ENCODE measurements at places on chromosomes 1 and 21.

DNA sequence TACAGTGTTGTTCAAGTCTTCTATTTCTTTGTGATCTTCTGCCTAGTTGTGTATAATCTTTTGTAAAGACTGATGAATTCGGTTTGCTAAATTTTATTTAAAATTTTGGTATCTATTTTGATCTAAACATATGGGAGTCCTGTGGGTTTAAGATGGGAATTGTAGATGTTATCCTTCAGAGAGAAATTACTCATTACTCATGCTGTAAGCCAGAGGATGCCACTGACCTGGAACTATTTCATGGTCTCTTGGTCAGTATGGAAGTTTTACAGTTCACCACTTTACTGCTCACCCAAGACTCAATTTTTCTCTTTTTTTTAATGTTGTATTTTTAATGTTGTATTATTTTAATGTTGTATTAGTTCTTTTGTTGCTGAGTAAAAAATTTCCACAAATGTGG lies 138.6 kb upstream of the B3GALT2 start:
- DNase-seq: no peak

- DNase-seq: no peak
These were observed 128.2 kb downstream of the CACHD1 start for GRCh38 chr1:64598100-64598571.

DNA sequence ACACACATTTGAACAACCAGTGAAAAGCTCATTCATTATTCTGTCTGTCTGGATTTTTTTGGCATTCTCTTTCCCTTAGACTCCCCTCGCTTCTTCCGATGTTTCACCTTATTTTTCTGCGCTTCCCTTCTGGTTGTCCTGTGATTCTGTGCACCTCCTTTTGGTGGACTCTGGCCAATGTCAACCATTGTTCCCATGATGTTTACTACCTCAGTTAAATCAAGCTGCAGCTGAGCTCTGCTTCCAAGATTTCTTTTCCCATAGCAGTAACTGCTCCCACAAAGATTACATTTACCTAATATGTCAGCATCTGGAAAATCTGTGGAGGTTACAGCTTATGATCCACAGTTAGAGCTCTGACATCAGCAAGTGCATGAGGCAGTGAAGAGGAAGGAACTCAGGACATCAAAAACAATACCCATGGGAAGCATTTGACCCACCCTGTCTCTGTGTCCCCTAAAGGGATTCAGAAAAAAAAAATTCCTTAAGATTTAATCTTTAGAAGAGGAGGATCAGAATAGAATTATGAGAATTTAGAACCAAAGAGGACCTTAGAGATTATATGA lies 69.9 kb upstream of the ADAMTS5 start:
- no peak for DNase-seq

GRCh38 chr1:219123036-219123435 lies 50.6 kb upstream of the LYPLAL1 start:
- no peak for DNase-seq

DNA sequence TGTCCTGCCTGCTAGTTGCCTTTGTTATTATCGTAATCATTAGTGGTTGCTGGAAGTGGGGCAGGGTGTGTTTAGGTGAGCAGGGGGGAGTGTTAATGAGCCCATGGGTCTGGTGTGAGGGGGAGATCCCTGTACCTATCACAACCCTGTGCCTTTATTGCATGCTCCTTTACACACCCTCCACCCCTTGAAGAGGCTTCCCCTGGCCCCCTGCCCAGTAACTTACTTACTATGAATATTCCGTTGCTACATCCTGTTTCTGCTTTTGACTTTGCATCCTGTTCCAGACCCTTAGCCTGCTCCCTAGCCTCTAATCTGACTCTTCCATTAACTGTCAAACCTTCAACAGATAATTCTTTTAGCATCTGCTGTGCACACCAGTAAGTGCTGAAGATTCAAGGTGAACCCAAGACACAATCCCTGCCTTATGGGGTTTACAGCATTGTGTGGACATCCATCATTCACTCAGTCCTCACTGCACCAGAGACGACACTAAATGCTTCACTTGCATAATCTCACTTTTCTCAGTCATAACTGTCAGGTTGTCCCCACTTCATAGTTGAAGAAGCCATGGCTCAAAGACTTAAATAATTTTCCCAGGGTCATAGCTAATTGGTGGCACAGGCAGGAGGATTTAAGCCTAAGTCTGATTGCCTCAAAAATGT lies 47.9 kb downstream of the CDC7 start:
- DNase-seq: peak; percentile 10

DNA sequence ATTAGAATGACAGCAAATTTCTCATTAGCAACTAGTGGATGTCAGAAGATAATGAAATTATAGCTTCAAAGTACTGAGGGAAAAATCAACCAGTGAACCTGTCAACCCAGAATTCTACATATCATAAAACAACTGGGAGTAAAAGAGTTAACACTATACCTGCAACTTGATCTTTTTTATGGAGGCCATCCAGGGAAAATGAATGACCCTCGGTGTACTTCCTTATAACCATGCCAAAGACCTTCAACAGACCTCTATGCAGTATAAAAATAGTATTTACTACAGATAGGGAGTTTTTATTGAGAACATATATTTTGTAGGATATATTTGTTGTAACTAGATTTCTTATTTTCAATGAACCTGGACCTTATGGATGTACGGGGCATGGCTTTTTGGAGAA lies 392.5 kb upstream of the ZRANB2 start:
- no peak for DNase-seq

GRCh38 chr1:85387781-85388180 lies 77.2 kb downstream of the DDAH1 start:
- no peak for DNase-seq

DNA sequence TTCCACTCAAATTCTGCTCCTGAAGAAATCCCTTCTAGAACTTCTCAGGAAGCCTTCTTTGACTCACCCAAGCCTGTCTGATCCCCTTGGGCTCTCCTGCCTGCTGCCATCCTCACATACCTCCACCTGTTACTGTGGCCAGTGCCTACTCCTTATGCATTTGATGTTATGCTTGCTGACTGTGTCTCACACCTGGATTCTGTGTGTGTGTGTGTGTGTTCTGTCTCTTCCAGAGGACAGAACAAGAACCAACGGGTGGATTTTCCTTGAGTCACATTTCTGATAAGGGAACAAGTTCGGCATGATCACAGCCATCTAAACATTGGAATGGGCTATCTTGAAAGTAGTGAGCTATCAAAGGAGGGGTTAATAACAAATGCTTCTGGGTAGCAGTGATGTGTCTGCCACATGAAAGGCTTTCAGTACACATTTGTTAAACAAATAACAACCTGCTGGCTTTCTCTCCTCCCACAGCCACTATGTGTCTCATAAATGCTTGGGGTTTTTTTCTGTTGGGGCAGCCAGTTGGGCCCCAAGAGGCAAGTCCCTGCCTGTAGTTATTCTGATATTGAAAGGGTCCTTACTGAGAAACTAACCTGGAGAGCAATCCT lies 8.9 kb upstream of the GPR37L1 start:
- no peak for DNase-seq

DNA sequence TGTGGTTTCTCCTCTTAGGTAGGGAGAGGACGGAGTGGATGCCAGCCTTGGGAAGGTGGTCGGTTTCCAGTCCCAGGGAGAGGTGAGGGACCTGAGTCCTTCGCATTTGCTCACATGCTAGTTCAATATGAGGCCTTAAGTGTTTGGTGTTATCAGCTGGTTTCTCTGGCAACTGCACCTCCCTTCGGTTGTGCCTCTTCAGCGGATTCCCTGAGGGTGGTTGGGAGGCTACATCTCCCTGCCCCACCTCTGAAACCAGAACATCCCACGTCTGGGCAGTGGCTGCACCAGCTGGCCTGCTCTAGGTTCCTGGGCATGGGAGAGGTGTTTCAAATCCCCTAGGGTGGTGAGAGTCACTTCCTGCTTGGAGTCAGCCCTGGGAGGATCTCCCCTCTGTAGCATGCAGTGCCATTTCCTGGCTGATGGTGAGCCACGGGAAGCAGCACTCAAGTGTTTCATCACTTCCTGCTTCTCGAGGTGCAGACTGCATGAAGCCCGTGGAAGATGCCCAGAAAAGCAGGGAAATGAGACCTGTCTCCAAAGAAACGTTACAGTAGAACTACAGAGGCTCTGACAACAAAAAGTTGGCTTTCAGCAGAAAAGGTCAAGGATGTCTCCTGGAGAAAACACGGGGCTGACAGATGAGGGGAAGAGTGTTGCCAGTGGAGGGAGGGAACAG lies 4.5 kb downstream of the TMEM125 start:
- DNase-seq: no peak

DNA sequence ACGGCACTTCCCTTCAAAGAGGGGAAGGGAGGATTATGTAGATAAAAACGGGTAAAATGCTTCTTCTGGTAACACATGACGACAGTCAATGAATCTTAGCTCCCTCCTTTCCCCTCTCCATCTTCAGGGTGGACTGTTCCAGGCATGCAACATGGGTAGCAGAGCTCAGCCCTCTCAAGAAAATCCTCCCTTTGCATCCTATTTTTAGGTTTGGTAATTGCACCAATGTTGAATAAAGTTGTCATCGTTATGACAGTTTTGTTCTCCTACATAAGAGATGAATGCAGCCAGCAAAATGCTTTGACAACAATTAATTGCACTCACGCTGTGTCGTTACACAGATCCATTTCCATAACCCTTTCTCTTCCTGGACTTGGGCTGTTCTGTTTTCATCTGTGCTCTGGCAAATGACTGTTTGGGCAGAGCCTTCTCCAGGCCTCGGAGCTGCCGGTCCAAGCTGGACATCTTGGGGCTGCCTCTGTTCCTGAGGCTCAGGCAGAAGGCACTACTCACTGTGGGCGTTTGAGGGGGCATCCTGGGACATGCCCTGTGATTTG lies 127.6 kb downstream of the CNIH3 start:
- DNase-seq: no peak

DNA sequence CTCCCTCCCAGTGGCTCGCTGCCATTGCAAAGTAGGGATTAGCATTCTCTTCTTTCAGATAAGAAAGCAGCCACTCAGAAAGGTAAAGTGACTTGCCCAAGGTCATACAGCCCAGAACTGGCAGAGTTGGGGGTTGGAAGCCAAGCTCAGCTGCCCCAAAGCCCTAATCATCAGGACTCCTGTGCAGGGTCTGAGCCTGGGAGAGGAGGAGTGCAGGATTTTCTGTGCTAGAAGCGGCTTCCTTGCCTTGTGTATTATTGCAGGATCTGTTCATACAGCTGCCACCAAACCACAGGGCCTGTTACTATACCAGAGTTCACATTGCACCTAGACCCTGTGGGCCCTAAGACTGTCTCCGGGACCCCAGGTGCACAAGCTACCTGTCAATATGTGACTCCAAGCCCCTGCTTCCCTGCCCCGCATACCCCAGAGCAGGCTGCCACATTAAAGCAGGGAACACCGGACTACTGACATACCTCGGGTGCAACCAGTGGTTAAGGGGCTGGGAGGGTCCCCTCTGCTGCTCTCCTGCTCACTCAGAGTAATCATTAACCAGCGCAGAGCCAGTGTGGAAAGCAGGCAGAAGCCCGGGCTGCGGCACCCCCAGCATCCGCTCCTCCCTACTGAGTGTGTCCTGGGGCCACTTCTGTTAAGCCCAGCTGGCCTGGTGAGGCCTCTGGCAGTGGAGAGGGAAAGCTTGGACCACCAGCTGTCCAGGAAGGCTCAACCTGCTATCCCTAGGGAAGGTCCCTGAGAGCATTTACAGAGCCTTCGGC lies 15.8 kb downstream of the HSPG2 start:
- no peak for DNase-seq

GRCh38 chr1:35847935-35848565 lies 35.0 kb upstream of the AGO1 start:
- no peak for DNase-seq

DNA sequence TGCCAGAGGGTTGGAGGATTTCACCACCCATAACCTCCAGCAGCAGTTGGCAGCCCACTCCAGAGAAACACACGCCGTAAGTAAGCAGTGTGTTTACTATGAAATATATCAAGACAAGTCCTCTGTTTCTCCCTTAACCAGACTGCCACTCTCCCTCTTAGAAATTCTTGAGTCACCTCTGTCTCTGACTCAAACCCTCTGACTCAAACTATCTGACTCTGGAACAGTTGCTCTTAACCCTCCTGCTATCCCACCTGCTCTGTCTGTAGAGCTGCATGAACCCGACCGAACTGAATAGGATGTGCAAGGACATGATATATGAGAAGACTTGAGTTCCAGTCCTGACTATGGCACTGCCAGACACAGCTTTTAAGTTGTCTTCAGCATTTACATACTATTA lies 14.1 kb downstream of the INPP5B start:
- no peak for DNase-seq

DNA sequence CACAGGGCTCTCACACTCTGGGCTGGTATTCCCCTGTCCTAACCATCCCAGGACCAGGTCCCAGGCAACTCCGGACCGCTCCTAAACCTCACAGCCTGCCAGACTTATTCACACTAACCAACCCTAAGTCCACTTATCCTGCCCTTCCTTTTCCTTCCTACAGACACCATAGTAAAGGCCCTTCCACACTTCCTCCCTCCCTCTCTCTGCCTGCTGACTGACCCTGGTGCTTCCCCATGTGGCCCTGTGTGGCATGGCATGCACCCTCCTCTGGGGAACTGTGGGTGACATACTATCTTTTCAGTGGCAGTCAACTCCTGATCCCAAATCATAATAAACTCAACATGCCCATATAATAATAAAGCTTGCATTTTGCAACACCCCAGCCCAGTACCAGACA lies 155.1 kb upstream of the DNAH14 start:
- no peak for DNase-seq

GRCh38 chr1:27306071-27306470 lies 15.9 kb upstream of the TMEM222 start:
- DNase-seq: no peak

DNA sequence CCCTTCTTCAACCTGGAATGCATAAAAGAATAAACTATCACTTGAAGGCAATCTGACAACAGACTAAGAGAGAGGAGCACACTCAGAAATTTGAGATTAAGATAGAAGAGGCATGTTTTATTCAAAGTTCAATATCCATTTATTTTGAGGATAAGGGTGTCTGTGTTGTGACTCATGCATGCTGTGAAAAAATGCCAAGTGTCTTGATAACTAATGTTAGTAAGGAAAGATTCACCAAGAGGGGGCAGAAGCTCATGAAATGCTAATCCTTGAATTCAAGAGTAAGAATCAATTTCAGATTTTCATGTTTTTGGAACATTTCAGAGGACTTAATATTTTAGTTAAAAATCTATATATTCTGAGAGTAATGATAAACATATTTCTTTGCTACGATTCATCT lies 94.0 kb downstream of the IFI44 start:
- DNase-seq: no peak

GRCh38 chr1:187001198-187001889 lies 172.6 kb downstream of the PLA2G4A start:
- no peak for DNase-seq

GRCh38 chr1:156705918-156706656 lies 704 bp upstream of the CRABP2 start:
- DNase-seq: peak; percentile 64

DNA sequence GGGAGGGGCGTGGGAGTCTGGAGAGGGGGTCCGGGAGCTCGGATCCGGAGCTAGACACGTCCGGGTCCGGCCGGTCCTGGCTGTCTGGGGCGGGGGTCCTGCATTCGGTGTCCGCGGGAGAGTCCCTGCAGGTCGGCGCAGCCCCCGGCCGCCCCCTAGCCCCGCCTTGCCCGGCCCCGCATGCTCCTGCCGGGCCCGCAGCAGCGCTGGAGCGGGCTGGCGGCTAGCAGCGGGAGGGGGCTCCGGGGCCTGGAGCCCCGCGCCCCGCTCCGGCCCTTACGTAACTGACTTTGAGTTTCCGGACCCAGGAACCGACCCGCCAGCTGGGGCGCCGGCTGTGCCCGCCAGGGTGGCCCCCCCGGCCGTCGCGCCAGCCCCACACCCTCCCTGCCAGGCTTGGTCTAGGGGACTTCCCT lies 26.9 kb upstream of the EPB41 start:
- DNase-seq: peak; percentile 66

- no peak for DNase-seq
These were observed 100.5 kb upstream of the COA6 start for GRCh38 chr1:234272656-234273312.

All from effector memory CD8-positive, alpha-beta T cell (primary cell).